Bronchial epithelial cell (primary cell): ENCODE measurements at places on chromosomes 7 and 10. TPM values are rescaled to one million over a fixed set of nuclear protein-coding genes. Genes with fewer than 3 reads are reported as not detected.

The GSAP gene
- total RNA-seq, result 10.3 and 20.4 TPM in 2 replicates

DNA sequence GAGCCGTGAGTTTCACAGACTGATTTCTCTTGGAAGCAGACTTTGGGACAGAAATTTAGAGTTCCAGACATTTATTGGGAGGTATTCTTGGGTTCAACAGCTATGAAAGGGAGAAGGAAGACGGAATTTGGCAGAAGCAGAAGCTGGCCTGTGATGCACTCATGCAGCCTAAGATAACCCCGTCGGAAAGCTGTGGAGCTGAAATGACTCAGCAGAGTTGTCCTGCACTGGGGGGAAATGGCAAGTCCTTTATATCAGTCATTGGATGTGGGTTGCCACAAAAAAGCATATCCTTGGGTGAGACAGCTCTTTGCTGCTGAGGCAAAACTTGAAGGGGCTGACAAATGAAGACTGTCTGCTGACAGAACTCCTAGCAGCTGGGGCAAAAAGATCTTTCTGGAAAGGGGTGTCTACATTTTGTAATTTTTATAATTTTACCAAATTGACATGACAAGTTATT, 11.5 kb upstream of the MICU1 start:
- peak; percentile 35 for DNase-seq

The DEPP1 gene
- 0.26 and 1.0 TPM in 2 replicates for total RNA-seq

- no peak for DNase-seq
Observed at GRCh38 chr7:51261950-51262795, 54.4 kb downstream of the COBL start.

DNA sequence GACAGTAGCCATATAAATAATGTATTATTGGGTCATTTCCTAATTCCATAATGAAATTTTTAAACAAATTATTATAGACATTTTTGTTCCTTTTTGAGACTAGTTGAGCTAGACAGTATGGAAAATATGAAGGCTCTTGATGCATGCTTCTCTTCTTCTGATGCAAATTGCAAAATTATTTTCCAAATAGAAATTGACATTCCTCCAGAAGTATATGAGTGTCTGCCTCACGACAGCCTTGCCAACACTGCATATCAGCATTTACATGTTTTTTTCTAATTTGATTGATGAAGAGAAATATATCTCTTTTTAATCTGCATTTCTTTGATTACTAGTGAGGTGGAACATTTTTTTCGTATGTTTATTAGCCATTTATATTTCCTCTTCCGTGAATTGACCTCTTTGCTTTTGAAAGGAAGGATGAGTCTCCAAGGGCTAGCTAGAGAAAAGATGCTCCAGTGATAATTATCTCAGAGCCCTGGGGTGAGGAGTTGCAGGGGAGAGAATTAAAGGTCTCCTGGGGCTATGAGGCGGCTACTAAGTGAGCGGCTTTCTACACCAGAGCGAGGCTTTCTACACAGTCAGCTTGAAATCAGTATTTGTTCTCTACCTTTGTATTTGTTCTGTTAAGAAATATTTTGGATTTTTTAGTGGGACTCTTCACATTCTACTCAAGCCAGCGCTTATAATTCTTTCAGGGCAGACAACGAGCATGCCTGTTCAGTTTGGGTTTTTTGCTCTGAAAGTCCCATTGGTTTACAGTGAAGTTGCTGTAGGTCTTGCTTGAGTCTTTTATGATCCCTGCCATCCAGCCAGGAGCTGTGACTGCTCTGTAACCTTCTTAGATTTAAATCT, 712.2 kb upstream of the GALNT17 start:
- no peak for DNase-seq

GRCh38 chr10:36114141-36114540, 472.0 kb upstream of the FZD8 start:
- DNase-seq, result peak; percentile 83
